ENCODE measurements at places on chromosomes 4 and X.

DNA sequence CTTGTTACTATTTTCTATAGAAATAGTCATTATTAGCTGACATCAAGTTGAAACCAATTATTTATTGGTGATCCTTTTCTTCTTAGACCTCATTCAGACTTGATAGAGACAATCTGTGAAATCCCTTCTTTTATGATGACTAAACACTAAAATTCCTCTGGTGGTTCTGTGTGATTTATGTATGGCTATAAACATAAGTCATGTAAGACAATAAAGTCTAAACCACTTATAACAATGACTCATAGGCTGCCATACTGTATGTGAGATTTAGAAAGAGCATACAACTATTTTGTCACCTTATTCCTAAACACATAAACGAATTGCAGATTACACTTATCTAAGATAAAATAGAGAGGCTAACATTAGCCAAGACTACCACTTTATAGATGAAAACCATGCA lies 101.1 kb upstream of the PRR32 start:
- DNase-seq = no peak

- no peak for DNase-seq
Observed at GRCh38 chr4:87032884-87033533, 98.2 kb downstream of the AFF1 start.

GRCh38 chr4:38683276-38683675 lies 19.3 kb downstream of the KLF3 start:
- no peak for DNase-seq

DNA sequence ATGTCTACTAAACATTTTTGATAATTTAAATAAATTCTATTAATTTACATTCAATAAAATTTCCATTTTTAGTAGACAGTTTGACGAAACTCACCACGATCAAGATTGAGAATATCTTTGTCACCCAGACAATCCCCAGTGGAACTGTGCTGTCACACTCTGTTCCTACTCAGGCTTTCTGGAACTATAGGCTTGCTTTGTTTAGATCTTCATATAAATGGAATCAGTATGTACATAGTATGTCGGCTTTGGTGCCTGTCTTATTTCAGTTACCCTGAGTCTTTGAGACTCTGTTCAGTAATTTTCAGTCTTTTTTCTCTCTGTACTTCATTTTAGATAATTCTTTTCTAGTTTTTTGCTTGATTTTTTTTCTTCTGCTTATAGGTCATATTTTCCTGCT lies 163.5 kb upstream of the EMCN start:
- DNase-seq = no peak

DNA sequence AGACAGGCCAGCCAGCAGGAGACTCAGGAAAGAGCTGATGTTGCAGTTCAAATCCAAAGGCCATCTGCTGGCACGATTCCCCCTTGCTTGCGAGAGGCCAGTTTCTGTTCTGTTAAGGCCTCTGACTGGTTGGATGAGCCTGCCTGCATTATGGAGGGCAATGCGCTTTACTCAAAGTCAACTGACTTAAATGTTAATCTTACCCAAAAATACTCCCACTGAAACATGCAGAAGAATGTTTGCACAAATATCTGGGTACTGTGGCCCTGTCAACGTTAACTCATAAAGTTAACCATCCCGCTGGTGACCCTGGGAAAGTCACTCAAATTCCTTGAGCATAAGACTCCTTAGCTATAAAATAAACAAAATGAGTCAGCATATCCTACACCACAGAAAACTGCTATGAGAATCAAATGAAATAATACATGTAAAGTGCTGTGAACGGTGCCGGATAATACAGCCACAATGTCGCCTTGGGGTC lies 326.4 kb downstream of the EVC2 start:
- DNase-seq = no peak

GRCh38 chrX:22526339-22526738 lies 253.6 kb downstream of the CBLL2 start:
- DNase-seq = no peak

DNA sequence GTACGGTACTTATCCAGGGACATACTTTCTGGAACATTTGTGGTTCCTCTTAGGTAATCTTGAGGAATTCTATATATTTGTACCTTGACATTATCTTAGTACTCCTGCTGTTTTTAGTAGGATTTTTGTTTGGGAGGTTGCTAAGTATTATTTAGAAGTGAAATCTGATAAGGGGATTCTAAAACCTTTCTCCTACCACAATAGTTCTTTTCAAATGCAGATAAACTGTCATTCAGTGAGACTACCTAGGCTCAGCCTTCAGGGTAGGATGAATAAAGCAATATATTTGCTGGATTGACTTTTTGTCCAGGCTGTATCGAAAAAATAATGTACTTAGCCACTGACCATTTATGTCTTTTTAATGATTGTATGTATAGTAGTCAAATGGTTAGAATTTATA lies 25.4 kb downstream of the DIAPH2 start:
- DNase-seq = no peak

- DNase-seq = no peak
Observed at GRCh38 chr4:90012918-90013317, 114.3 kb upstream of the CCSER1 start.
